ENCODE measurements at places on chromosomes 12 and 14.

GRCh38 chr12:116975779-116976393, 65.1 kb downstream of the FBXW8 start:
- no peak for DNase-seq

DNA sequence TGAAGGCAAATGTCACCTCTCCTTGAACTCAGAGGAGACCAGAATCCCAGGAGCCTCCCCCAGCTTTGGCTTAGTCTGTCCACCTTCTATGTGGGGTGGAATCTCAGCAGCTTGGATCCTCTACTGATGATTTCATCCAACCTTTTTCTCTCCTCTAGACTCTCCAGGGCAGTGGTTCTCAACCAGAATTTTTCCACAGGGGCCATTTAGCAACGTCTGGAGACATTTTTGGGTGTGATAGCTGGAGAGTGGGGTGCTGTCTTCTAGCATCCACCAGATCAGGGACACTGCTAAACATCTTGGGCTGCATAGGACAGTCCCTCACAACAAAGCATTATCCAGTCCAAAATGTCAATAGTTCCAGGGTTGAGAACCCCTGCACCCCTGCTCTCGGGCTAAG, 4.4 kb upstream of the DDX23 start:
- no peak for DNase-seq

GRCh38 chr12:100372853-100373640, 16.2 kb downstream of the SLC17A8 start:
- DNase-seq = no peak

DNA sequence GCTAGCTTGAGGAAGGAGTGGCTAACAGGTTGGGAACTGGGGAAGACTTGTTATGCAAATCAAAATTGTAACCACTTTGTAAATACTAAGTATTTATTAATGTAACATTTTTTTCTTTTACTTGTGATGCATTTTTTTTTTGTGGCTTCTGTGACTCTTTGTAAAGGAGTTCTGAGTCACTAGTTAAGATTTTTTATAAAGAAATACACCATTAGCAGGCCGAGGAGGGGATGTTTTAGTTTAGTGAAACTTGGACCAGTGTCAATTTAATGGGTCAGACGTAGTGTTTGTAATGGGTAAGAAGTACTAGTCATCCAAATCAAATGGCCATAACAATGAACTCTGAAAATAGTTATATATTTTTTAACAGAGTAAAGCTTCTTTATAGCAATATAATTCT, 43.1 kb downstream of the AKAP6 start:
- no peak for DNase-seq

DNA sequence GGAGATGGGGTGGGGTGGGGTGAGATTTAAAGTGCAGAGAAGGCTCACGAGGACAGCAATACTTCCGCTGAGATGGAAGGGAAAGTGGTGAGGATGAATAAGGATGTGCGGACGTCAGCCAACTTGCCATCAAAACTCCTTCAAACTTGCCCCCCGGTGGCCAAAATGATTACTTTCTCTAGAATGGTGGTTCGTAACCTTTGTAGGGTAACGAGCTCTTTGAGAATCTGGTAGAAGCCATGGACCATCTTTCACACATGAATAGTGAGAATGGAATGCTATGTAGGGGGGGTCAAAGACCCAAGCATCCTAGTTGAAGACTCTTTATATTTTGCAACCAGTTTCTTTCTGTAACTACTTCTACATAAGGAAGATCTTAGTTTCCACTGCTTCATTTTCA, 245.9 kb upstream of the DDHD1 start:
- no peak for DNase-seq

DNA sequence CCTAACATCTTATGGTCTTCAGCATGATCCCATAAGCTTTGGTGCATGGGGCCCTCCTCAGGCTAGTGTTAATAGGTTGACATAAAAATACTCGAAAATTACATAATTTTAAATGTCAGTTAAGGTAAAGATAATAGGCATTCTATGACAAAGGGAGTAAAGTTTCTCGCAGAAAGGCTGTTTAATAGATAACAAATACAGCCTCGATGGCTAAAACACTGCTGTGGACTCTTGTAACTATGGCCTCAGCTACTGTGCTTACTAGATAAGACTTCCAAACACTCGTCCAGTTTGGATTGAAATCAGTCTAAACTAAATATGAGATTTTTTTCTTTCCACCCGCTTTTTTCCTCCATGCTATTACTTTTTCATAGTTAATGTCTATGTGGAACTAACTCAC, 23.2 kb upstream of the MGST1 start:
- no peak for DNase-seq

DNA sequence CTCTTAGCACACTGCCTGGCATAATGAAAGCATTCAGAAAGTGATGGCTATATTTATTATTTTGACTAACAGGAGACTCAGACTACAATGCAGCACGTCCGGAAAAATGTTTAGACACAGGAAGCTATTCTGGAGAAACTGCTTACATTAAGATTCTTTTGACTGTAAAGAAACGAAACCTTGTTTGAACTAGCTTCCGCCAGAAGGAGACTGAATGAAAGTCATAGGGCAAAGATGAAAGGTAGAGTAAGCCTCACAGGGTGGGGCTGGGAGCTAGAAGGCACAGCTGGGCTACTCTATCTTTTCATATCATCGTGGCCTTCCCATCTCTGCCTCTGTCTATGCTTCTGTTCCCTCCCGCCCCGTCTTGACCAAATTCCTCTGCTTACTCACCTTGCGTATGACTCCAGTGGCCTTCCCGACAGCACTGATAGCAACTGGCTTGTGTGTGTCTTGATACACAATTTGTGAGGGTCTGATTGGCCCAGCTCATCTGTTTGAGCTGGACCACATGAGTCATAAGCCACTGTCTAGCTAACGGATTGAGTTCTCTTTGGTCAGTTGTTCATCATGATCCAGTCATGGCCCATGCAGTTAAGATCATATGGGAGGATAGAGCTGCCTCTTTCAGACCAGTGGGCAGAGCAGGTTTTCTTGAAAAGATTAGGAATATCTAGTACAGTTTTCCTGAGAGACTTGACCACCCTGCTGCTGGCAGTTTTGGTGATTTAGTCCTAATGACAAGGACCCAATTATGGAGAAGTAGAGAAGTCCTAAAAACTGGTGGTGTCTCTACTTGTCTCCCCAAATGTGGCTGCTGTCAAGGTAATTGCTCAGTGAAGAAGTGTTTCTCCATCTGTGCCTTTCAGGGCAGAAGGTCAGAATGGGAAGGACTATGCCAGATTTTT, 151.5 kb upstream of the SLC38A2 start:
- peak; percentile 66 for DNase-seq

DNA sequence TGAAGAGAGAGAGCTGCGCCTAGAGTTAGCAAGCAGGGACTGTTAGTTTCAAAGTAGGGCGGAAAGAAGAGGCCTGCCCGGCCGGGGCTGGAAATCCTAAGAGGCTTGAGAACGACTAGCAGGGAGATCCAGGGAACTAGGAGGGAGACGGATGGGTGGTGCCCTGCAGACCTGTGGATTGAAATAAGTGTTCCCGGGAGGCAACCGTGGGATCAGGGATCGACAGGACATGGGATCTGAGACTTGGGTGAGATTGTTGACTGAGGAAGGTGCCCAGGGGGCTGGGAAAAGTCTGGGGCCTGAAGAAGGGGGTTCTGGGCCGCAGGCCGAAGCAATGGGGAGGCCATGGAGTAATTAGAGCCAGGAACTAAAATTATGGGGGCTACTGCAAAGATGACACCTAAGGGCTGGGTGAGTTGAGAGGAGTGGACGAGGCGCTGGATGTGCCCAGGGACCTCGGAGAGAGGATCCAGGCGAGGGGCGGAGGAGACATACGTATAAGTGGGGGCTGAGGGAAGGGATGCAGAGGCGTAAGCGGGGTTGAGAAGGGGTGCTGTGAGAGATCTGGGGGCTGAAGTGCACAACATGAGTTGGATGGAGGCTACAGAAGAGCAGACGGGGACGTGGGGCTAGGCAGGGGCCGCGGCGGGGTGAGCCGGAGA, 635 bp downstream of the LTA4H start:
- DNase-seq = peak; percentile 33

DNA sequence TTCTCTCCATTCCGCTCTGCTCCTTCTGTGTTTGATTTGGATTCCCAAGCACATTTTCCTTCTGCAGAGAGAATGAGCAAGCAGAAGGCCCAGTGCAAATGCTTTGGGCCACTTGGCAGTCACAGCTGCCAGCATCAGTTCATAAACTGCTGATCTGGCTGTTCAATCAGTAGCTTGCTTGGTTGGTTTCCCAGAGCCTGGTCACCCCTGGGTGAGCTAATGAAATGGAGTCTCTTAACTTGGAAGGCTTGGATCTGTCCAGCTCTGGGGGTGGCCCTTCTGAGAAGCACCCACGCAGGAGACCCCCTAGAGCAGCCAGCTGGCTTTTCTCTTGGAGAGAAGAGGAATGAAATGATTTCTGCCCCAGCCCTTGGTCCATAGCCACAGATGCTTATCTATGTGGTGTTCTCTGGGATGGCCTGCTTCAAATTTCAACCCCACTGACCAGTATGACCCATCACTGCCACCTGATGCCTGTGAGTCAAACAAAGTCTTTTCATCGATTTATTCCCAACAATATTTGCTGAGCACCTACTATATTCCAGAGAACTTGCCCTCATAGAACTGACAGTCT, 30.3 kb downstream of the FAIM2 start:
- DNase-seq = no peak

- no peak for DNase-seq
Observed at GRCh38 chr12:22396735-22397134, 62.2 kb upstream of the ST8SIA1 start.

- no peak for DNase-seq
Observed at GRCh38 chr12:13443498-13443897, 247.0 kb downstream of the EMP1 start.

GRCh38 chr12:19150273-19150900, 20.9 kb downstream of the PLEKHA5 start:
- no peak for DNase-seq

GRCh38 chr12:102024765-102025164, 37.0 kb downstream of the WASHC3 start:
- DNase-seq = no peak

DNA sequence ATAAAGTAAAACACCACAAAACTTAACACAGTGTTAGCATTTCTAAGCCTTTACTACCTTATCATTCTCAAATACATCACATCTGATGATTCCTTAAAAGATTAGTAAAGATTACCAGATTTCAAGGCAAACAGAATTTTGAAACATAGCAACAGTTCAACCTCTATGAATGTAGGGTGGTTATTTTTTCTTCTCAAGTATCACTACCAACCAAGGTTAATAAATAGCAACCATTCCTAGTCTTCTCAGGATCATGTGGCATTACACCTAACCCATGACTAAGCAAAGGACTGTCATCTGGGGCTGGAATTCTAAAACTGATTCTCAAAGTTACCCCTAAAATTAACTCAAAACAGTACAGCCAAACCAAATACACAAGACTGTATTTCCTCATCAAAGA, 39.4 kb upstream of the CSRNP2 start:
- DNase-seq = no peak

DNA sequence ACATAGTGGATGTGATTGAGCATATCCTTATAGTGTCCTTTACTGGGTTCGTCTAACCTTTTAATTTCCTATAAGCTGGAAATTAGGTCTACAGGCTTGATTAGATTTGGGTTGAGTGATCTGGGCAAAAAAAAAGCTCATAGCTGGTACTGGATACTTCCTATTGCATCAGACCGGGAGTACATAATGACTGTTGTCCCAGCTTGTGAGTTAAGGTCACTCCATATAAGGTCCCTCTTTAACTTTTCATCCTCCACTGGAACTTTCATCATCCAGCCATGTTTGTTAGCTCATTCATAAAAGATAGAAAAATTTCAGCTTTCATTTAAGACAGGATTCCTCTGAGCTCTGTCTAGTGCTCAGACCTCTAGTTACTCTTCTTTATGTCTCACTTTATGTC, 80.8 kb downstream of the C14orf132 start:
- no peak for DNase-seq

DNA sequence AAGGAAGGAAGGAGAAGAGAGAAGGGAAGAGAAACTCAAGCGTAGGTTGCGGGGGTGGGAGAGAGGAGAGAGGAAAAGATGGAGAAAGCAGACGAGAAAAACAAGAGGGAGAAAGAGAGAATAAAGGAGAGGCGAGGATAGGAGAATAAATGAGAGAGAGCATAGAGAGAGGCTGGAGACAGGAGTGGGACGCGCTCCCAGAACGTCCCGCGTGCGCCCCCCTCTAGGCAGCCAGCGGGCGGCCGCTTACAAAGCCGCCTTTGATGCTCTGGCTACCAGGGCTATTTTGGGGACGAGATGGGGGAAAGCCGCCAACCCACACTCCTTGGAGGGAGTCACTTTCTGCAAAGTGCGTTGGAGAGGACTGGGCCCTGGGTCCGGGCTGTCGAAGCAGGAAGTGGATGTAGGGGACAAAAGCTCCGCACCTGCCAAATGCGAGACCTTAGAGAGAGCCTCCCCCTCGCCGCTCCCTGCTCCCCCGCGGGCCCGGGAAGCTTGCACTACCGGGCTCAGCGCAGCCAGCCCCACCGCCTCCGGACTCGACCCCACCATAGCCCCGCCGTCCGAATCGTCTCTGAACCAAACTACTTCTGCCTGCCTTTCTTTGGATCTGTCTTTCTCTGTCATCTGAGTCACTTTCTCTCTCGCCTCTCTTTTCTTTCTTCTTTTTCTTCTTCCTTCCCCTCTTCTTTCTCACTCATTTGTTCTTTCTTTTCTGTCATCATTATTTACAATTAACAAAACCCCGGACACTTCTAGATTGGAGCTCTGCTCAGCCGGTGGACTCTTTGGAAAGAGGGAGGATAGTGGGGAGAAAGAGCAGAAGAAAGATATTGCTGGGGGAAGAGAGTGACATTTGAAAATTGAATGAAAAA, 8.0 kb downstream of the ASCL1 start:
- DNase-seq = no peak

- no peak for DNase-seq
Observed at GRCh38 chr12:96220902-96221301, 26.7 kb downstream of the ELK3 start.

All from stimulated activated CD8-positive, alpha-beta memory T cell treated with anti-CD3 and anti-CD28 coated beads, Interleukin-4, amount 100 ng/mL, for 48 hours (primary cell).